ENCODE measurements at places on chromosomes 3 and 15.

- ATAC-seq: no peak
Measured at GRCh38 chr3:30586096-30586805, 20.1 kb upstream of the TGFBR2 start.

GRCh38 chr3:188670446-188670845 lies 501.3 kb upstream of the TPRG1 start:
- ATAC-seq: no peak

DNA sequence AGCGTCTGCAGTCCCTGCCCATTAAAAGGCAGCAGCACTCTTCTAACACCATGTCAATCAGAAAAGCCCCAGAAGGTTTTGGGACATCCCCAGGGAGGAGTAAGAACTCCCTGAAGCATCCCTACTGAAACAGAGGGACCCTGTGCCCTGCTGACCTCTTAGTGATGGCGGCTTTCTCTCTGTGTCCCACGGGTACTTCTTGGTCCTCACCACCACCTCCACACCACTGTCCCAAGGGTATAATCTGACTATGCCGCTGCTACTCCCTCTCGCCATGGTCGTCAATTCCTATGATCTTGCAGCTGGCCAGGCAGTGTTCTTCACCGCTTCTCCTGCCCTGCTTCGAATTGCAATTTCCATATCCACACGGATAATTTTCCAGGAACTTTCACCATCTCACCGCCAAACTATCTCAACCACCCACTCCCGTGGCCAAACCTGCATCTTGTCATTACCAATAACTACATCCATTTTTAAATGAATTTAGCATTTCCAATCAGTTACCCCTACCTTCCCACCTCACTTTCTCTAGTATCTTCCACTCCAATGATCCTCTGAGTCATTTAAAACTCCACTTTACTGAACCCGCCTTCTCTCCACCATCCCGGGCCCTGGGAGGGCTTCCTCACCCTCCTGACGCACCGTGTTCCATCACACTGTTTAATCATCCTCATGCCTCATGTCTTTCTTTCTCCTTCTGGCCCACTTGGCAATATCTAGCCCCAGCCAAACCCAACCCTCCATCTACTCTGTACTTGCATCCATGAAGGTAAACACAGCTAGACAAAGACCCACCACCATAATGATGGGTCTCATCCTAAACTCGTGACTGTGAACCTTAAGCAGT lies 23.7 kb downstream of the PRR23E start:
- ATAC-seq: no peak

- ATAC-seq: no peak
Measured at GRCh38 chr3:188546835-188547670, 393.1 kb downstream of the LPP start.

Measured in activated CD4-positive, CD25-positive, alpha-beta regulatory T cell treated with anti-CD3 and anti-CD28 coated beads, Interleukin-2, amount 50 U/mL, for 24 hours (primary cell).